ENCODE measurements at places on chromosomes 4 and X.
A peak's percentile ranks its signal among the peaks of the same experiment; 100 is the strongest.

DNA sequence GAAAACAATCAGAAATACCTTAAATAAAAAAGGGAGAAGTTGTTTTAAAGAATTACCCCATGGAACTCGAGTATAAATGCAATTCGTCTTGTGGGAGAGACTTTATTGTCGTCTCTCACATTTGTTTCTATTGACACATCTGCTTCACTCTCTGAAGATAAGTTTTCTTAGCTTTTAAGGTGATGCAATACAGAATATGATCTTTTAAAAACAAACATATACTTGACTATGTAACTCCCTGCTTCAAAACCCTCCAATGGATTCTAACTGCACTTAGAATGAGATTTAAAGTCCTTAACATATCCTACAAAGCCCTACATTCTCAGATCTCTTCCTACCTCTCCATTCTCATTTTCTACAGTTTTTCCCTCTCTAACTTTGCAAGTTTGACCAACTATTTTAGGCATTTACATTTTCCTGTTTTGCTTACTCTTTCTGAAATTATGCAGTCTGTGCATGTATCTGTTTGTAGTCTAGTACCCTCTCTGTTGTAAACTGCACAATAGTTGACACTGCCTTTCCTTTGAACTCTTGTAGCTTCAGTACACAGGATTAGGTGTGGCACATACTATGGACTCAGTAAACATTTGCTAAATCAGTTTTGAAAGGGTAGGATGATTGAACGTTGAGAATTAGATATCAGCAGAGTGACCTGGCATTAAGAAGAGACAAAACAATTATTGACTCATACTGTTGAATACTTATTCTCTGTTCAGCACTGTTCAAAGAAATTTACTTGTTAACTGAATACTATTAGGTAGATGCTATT, 59.8 kb downstream of the AGTR2 start:
- DNase-seq = no peak

- DNase-seq = no peak
Measured at GRCh38 chrX:9875801-9876200, 89.6 kb downstream of the SHROOM2 start.

- no peak for DNase-seq
Measured at GRCh38 chrX:24294619-24295018, 19.2 kb downstream of the SUPT20HL2 start.

GRCh38 chr4:89660444-89661172, 176.4 kb downstream of the SNCA start:
- no peak for DNase-seq

DNA sequence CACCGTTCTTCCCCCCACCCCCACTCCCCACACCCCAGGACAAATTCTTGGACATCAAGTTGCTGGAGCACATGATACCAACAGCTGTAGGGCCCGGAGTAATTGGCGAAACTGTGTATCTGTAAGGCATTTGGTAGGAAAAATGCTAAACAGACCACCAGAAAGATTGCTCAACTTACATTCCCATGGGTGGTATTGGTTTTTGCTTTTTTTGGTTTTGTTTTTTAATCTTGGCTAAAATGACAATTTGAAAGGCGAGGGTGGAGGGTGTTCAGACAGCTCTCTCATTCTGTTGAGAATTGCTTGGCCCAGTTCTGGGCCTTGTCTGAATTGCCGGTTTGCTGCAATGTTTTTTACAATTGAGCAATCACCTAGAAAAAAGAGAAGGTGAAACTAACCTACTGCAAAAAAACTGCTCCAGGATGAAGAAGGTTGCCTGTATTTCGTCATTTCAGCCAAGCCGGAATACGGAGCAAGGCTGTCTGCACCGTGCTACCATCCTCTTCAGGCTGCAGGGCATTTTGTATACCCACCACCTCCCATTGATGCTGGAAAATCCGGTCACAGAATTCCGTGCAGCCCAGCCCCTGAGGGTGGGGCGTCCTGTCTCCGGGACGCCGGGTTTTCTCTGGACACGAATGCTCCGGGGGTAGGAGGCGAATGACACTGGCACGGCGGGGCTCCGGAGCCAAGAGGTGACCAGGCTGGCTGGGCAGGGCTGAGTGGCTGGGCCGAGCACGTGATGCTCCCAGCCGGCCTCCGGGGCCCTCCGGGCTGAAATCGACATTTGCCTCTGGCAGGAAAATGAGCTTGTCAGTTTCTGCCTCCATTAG, at the start of gene CLCN4:
Gene CLCN4, plus strand, starts transcription at position 777 of the 833 bp plus-strand sequence. CDS start 28,058 bp downstream, outside the sequence.
- no peak for DNase-seq

DNA sequence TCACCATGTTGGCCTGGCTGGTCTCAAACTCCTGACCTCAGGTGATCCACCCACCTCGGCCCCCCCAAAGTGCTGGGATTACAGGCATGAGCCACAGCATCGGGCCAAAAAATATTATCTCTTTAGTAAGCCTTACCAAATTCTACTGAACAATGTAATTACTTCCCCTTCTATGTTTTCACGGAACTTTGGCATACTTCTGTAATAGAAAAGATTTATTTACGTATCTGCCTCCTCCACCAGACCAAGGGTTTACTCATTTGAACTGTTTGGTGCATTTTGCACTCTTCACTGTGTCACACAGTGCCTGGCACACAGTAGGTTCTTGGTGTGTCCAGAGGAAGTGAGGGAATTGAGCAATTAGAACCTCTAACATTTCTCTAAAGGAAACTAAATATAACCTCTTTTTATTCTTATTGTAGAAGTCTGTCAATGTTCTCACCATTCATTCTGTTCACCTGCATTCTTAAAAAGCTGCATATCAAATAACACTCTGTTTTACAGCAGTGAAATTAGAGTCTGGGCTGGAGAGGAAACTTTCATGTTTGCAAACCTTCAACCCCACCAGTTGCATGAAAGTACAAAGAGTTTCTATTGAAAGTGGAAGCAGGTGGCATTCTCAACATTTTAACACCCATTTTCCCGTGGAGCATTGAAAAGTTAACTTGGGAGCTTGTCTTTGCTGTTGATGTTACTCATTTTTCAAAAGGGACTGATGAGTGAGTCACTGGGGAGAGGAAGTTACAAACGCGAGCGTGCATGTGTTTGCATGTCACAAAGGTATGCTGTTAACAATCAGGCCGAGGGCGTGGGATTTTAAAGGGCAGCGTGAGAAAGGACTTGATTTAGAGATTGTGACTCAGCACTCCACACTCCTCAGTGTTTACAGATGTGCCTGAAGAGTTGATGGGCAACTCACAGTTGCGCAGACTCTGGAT, 314.1 kb downstream of the STK32B start:
- DNase-seq = peak; percentile 59

DNA sequence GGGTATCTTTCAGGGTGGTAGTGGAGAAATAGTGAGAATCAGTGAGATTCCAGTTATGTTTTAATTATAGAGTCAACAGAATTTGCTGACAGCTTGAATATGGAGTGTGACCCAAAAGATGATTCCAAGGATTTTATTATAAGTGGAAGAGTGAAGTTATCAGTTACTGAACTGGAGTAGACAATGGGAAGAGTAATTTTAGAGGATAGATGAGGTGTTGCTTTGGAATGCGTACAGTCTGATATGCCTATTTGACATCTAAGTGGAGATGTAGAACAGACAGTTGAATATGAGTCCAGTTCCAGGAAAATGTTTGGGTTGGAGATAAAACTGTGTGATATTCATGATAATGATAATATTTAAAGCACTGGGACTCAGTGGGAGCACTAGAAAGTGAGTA, 174.2 kb downstream of the MAPK10 start:
- no peak for DNase-seq

DNA sequence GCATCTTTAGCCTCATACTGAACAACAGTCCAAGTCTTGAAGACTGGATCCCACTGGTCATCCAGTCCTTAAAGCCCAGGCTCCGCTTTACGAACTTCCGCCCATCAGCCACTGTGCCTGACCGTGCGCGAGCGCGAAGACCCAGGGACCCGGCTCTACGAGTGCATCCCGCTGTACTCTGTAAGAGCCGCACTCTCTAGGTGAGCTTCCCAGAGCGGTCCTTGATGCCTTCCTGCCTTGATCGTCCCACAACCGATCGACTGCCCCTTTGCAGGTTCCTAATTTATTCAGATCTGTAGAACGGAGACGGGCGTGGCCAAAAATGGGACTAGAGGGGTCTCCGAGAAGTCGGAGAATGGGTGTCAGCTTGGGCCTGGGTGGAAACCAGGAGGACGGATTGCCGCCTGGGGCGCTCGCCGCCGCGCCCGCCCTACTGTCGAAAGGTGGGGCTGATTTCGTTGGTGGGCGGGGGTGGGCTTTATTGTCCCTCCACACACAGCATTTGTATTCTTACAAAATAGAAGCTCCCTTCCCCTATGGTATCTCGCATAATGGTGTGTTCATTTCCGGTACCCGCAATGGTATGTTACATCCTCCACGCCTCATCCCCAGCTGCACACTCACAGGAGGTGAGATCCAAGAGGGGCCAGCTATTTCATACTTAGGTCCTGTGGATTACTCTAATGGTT, 42.3 kb upstream of the FAM156A start:
- DNase-seq = no peak
